Endothelial cell of coronary artery (primary cell): ENCODE measurements at places on chromosomes 2 and 18. TPM values are rescaled to one million over a fixed set of nuclear protein-coding genes. Genes with fewer than 3 reads are reported as not detected.

Gene GTF3C2
- 23.6 and 23.8 TPM in 2 replicates for total RNA-seq

Gene ANKRD30BL
- total RNA-seq: not detected in 2 replicates

Gene HMSD
- total RNA-seq: 0.09 TPM in 1 of 2 replicates, not detected in the other

Gene STARD6
- total RNA-seq: not detected in 2 replicates

Gene SRBD1
- 15.0 and 15.6 TPM in 2 replicates for total RNA-seq

Gene ABCG5
- total RNA-seq: not detected in 2 replicates

Gene MFSD2B
- 0.09 TPM in 2 replicates for total RNA-seq

Gene LINC00305
- not detected in 2 replicates for total RNA-seq

Gene ACTR2
- total RNA-seq: 134 and 158 TPM in 2 replicates

Gene ITGAV
- total RNA-seq: 321 and 376 TPM in 2 replicates
